NCI-H526 treated with DMSO at 0.1 percent for 48 hours (cell line): ENCODE measurements at places on chromosomes 1 and 21.

DNA sequence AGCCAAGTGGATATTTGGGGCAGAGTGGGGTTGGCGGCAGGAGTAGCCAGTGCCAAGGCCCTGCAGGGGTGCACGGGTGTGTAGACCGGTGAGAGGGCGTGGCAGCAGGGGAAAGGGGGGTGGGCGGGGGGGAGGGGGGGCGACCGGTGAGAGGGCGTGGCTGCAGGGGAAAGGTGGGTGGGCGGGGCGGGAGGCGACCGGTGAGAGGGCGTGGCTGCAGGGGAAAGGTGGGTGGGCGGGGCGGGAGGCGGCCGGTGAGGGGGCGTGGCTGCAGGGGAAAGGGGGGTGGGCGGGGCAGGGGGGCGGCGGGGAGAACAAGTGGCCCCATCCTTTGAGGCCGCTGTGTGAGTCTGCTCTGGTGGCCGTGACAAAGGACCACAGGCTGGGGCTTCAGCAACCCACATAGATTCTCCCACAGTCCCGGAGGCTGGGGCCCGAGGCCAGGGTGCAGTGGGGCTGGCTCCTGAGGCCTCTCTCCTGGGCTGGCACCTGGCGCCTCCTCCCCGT, 25.8 kb downstream of the RRP1 start:
- no peak for DNase-seq

DNA sequence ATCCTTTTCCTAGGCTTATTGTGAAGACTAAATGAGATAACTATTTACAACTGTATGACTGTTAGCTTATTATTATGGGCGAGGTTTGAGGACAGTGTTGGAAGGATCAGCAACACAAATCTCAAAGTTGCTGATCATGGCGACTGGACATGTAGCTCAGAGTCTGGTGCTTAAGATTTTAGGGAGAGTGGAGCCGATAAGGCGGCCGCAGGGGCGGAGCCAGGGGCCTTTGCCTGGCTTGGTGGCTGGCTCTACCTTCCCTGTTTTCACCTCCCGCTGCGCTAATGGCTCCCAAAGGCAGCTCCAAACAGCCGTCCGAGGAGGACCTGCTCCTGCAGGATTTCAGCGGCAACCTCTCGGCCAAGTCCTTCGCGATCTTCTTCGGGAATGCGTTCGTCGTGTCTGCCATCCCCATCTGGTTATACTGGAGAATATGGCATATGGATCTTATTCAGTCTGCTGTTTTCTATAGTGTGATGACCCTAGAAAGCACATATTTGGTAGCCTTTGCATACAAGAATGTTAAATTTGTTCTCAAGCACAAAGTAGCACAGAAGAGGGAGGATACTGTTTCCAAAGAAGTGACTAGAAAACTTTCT, 45.5 kb downstream of the GIPC2 start:
- DNase-seq = no peak

DNA sequence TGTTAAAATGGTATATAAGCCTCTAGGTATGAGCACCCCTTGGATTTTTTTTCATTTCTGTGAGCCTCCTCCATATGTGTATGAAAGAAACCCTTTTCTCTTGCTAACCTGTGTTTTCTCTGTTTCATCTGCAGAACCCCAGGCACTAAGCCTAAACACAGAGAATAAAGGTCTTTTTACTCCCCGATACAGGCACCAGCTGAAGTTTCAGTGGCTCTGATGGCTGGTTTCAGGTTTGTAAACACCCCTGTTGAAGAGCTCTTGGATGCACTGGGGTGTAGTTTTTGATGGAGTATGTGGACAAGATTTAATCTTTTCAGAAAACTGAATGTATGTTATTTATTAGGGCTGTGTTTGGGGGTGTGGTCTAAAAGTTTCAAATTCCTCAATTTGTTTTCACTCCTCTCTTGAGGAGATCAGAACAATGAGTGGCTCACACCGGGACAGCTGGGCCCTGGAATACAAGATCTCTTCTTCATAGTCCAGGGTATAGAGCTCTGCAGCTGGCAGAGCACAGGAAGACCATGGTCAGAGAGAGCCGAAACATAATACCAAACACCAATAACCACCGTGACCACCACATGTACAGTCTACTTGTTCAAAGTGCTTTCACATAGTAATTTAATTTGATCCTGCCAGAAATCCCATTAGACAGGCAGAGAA, 50.2 kb upstream of the VTCN1 start:
- no peak for DNase-seq

GRCh38 chr1:26535201-26535600, 5.6 kb downstream of the RPS6KA1 start:
- no peak for DNase-seq

DNA sequence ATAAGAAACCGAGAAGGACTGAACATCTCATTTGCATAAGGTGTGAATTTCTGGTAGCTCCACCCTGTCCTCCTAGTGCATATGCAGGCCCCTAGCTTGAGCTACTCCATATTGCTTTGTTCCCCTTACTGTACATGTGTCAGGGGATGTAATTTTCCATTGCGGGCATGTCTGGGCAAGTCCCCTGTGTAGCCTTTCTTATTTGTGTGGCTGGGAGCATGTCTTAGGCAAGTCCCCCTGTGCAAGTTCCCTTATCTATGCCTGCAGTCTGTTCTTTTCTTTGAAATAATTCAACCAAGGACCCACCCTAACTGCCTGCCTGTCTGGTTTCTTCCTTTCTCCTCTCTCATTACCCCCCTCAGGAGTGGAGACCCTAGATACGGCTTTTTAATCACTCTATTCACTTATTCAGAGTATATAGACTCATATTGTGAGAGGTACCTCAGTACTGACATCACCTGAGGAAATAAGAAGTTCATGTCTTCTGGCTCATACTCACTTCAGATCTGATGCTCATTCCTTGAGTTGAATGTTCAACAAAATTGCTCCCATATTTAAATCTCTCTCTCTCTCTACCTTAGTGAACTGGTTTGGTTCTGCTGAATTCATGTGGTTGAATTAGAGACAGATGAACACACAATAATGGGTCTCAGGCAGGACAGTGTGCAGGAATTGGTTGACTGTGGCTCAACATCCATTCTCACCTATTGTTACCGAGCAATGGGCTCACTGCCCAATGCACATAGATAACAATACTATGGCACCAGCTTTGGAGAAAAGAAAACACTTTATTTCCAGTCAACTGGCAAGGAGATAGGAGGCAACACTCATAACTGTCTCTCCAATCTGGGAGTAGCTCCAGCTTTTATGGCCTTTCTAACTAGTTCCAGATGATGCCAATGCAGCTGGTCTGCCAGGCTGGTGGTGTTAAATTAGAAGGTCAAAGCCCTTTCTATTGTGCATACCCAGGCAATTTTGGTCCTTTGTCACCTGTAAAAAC, 27.9 kb upstream of the NPL start:
- DNase-seq = no peak

- DNase-seq = no peak
These were observed 99.3 kb downstream of the CDC42BPA start for GRCh38 chr1:227218870-227219573.

GRCh38 chr1:241221319-241221718, 135.7 kb downstream of the RGS7 start:
- DNase-seq = no peak

DNA sequence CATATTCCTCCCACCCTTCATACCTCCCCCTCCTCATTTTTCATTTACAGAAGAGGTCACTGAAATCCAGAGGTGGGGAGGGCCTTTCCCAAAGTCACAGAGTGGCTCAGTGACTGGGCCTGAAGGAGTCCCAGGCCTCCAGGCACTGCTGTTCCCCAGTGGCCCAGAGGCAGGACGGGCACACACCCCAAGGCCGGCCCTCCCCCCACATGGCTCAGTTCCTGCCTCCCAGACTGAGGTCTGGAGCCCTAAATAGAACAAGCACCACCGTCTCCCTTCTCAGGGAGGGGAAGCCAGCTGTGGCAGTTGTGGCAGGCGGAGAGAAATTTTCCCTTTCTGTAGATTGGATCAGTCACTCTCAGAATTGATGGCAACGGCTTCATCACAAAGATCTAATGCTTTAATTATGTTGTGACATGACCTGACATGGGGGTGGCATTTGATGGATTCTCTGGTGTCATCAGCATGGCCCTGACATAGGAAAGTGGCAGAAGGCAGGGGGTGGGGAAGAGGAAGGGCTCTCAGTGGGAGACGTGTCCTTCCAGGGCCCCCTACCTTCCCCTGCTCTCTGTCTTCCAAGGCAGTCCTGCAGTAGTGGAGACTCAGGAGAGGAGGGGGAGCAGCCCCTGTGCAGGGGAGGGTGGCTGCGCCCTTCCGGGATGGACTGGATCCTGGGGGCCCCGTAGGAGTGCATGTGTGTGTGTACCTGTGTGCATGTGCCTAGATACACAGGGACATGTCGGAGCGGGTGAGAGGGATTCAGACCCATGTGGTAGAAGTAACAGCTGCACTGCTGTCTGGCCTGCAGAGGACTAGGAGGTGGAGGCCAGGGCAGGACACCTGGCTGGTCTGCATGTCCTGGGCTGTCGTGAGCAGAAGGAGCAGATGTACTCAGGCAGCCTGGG, 41.2 kb upstream of the FOXO6 start:
- no peak for DNase-seq

GRCh38 chr1:65894738-65895605, 102.3 kb downstream of the PDE4B start:
- DNase-seq = no peak

DNA sequence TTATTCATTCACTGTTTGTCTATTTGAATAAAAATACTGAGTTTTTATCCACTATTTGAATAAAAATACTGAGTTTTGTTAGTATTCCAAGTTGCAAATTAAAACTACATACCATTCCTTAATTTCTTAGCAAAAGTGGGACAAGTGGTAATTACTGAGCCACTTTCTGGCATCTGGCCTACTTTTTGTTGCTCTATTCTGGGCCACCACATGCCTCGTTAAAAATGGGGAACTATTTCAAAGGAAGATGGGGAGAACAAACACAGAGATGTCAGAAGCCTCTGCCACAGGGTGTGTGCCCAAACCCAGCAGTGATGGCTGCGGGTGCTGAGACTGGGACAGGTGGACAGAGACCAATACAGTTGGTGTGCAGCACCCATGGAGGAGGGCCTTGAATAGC, 14.6 kb downstream of the PIGP start:
- DNase-seq = no peak

- no peak for DNase-seq
These were observed 269.4 kb downstream of the HHIPL2 start for GRCh38 chr1:222278501-222278900.

- DNase-seq = no peak
These were observed 63.9 kb upstream of the GRHL3 start for GRCh38 chr1:24255226-24255625.

DNA sequence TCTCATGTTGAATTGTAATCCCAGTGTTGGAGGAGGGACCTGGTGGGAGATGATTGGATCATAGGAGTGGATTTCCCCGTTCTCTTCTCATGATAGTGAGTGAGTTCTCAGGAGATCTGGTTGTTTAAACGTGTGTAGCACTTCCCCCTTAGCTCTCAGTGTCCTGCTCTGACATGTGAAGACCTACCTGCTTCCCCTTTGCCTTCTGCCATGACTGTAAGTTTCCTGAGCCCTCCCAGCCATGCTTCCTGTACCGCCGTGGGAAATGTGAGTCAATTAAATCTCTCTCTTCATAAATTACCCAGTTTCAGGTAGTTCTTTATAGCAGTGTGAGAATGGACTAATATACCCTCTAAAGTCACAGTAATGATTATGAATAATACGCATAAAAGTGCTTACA, 248.4 kb upstream of the LRRC7 start:
- DNase-seq = no peak

DNA sequence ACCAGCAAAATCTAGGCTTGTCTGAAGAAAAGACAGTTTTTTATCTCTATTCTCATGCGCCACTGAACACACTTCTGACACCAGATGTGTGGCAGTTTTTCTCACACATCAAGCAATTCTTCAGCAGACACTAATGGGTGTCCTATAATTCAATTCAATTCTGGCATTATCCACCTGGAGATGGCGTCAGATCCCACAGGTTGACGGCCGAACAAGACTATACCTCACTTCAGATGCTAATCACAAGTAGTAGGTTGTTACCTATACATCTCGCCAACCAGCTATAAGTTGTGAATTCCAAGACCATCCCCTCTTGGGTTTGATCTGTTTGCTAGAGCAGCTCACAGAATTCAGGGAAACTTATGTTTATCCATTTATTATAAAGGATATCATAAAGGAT, 89.9 kb upstream of the ARTN start:
- peak; percentile 20 for DNase-seq

DNA sequence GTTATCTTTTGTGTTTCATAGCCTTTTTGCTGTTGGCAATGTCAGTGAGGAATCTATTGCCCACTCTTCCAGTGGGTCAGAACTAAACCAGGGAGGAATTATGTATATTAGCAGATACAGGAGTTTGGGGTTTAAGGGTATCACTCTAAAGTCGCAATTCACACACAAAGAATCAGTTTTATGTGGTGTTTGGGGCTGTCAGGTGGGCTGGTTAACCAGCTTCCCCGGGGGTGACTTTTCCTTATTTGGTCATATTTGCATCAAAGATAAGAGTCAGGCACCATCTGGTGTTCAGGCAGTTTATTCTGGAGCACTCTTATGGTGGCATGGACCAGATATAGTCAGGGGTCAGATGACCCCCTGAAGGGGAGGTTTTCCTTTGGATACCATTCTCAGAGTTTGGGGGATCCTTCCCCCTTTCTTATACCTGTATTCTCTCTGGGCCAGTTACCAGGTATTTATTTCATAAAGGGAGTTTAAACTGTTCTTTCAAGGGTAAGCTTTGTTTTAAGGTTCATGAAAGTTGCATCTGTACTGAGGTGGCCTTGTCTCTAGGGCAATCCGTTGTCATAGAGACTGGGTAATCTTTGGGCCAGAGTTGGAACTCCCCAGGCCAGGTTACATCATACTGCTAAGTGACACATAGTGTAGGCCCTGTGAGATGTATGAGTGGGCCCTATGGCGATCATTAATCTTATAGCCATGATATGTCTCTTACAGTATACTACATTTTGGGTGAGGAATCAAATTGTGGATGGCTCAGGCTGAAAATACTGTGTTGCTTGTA, 148.2 kb downstream of the RWDD3 start:
- no peak for DNase-seq

DNA sequence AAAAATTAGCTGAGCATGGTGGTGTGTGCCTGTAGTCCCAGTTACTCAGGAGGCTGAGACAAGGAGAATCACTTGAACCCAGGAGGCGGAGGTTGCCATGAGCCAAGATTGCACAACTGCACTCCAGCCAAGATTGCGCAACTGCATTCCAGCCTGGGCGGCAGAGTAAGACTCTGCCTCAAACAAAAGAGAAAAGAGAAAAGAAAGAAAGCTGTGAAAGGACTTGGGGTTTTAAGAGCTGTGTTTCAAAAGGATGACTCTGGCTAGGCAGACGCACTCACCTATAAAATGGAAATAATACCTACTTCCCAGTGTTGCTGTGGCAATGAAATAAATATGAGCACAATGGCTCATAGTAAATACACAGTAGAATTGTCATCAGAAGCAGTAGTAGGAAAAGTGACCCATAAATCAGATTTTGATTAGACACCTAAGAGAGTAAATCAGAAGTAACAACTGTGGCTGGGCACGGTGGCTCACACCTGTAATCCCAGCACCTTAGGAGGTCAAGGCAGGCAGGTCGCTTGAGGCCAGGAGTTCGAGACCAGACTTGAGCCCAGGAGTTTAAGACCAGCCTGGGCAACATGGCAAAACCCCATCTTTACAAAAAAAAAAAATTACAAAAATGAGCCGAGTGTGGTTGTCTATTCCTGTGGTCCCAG, 45.9 kb upstream of the PUM1 start:
- DNase-seq = no peak
